ENCODE measurements at places on chromosomes 2 and 18. TPM values are rescaled to one million over a fixed set of nuclear protein-coding genes. Genes with fewer than 3 reads are reported as not detected.

TTN gene
- total RNA-seq = 4.7 TPM

GRCh38 chr2:54964271-54964670 lies 86.0 kb downstream of the RTN4 start:
- DNase-seq = no peak
- H3K4me3 ChIP-seq = no peak overlapping the region
- no peaks in the 10 kb centered on the region for H3K27me3 ChIP-seq
- H3K27ac ChIP-seq = no peak overlapping the region
- peaks cover 23% of the 10 kb centered on the region for H3K36me3 ChIP-seq

DNA sequence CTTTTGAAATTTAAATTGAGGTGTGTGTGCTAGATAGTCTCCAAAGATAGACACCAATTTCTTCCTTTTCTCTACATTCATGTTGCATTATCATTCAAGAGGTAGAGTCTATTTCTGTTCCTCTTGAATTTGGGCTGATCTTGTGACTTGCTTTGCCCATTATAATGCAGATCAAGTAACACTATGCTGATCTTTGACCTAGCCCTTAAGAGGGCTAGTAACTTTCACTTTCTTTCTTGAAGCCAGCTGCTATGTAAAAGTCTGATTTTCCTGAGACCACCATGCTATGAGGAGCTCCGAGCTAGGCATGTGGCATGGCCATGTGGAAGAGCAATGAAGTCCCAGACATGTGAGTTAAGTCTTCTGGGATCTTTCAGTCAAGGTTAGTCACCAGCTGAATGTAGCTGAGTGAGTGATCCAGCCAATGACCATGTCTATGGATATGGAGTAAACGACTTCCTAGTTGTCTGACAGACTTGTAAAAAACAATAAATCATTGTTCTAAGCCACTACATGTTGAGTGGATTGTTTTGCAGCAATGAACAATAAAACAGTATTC lies 189.4 kb upstream of the CWC22 start:
- H3K4me3 ChIP-seq = peak overlapping the region; percentile 29
- no peak for DNase-seq
- H3K27ac ChIP-seq = peak overlapping the region; percentile 94
- no peaks in the 10 kb centered on the region for H3K27me3 ChIP-seq
- H3K4me1 ChIP-seq = peaks cover 26% of the 10 kb centered on the region

TEX44 gene
- not detected for total RNA-seq

GRCh38 chr2:181046833-181047232 lies 66.4 kb downstream of the UBE2E3 start:
- no peak overlapping the region for H3K4me3 ChIP-seq
- H3K27me3 ChIP-seq = no peaks in the 10 kb centered on the region
- H3K4me1 ChIP-seq = no peaks in the 10 kb centered on the region

DNA sequence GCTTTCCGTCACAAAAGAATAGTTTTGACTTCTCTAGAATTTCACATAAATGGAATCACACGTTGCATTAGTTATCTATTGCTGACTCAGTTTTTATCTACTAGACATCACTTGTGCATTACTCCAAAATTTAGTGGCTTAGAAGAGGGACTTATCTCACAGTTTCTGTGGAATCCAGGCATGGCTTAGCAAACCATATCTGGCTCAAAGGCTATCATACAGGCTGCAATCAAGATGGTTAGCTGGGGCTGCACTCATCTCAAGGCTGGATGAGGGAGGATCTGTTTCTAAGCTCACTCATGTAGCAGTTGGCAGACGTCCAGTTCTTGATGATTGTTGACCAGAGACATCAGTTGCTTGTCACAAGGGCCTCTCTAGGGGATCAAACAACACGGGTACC lies 6.6 kb upstream of the DSC3 start:
- no peak overlapping the region for H3K4me3 ChIP-seq
- H3K36me3 ChIP-seq = peaks cover 13% of the 10 kb centered on the region
- peaks cover 17% of the 10 kb centered on the region for H3K27me3 ChIP-seq
- DNase-seq = no peak
- H3K4me1 ChIP-seq = no peaks in the 10 kb centered on the region
- no peak overlapping the region for H3K27ac ChIP-seq

- H3K4me3 ChIP-seq = no peak overlapping the region
- H3K36me3 ChIP-seq = peaks cover 28% of the 10 kb centered on the region
- H3K27ac ChIP-seq = no peak overlapping the region
- H3K27me3 ChIP-seq = no peaks in the 10 kb centered on the region
- peaks cover 11% of the 10 kb centered on the region for H3K4me1 ChIP-seq
Measured at GRCh38 chr18:49041435-49042245, 90.9 kb upstream of the SMAD7 start.

- no peak overlapping the region for H3K27ac ChIP-seq
- DNase-seq = no peak
- no peaks in the 10 kb centered on the region for H3K27me3 ChIP-seq
- no peaks in the 10 kb centered on the region for H3K36me3 ChIP-seq
- H3K4me3 ChIP-seq = no peak overlapping the region
- H3K4me1 ChIP-seq = peaks cover 10% of the 10 kb centered on the region
Measured at GRCh38 chr2:181138816-181139215, 158.4 kb downstream of the UBE2E3 start.

DNA sequence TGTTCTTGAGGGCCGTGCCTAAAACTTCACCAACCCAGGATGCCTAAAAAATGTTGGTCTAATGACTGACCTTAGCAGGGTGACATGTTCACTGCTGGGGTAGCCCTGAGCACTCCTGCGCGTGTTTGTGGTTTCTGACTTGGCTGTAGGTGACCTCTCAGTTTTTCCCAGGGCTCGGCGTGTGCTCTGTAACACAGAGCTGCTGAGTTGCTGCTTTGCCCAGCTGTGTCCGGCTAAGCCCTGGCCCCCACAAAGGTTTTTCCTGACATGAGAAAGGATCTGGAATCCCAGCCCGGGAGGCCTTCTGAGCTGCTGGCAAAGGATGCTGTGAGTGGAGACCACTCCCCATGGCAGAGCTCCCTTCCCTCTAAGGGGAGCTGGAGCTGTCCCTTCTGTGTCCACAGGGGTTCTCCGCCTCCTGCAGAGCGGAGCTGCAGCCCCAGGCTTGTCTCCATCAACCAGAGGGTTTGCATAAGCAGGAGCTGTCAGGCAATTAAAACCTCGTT lies 52.7 kb downstream of the CRIM1 start:
- H3K4me3 ChIP-seq = no peak overlapping the region
- H3K4me1 ChIP-seq = peaks cover 73% of the 10 kb centered on the region
- no peaks in the 10 kb centered on the region for H3K36me3 ChIP-seq
- no peaks in the 10 kb centered on the region for H3K27me3 ChIP-seq
- peak; percentile 64 for DNase-seq

GRCh38 chr2:45884126-45884525 lies 232.7 kb downstream of the PRKCE start:
- peaks cover 15% of the 10 kb centered on the region for H3K4me1 ChIP-seq
- no peak overlapping the region for H3K4me3 ChIP-seq
- no peak overlapping the region for H3K27ac ChIP-seq
- no peak for DNase-seq
- H3K27me3 ChIP-seq = no peaks in the 10 kb centered on the region

MAPK4 gene
- total RNA-seq = 3.3 TPM

DNA sequence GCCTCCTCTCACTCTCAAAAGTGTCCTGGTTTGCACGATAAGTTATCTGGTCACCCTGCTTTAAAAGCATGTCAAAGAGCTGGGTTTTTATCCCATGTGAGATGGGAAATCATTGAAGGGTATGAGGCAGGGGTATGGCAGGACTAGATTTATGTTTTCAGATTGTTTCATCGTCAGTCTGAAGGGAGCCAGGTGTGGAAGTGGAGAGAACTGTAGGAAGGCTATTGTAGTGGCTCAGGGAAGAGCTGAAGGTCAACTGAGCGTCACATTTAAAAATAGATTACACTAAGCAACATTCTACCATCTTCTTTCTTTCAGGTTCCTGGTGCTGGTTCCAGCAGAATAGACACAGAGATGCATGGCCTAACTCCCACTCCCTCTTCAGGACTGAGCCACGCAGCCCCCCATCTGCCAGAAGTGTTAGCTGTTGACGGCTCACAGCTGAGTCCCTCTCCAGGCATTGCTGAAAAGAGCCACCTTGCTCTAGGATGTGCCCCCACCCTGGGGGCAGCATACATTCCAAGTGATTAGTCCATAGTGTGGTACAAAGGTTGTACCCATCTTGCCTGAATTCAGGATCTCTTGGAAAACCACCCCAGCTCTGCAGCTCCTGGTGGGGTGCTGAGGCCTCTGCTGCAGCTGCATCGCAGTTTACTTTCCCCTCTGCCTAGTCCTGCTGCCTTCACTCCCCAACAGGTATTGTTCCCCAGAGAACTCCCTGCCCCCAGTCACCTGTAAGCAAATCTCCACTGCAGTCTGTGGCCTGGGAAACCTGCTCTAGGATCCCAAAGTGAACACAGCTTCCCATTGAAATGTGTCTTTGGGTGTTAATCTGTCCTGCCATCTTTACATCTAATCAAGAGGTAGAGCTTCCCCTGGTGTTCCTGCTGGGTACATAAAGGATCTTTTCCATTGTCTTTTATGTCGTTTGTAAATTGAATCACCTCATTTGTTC lies 79.5 kb upstream of the KLF7 start:
- no peak overlapping the region for H3K4me3 ChIP-seq
- H3K4me1 ChIP-seq = peaks cover 20% of the 10 kb centered on the region

DNA sequence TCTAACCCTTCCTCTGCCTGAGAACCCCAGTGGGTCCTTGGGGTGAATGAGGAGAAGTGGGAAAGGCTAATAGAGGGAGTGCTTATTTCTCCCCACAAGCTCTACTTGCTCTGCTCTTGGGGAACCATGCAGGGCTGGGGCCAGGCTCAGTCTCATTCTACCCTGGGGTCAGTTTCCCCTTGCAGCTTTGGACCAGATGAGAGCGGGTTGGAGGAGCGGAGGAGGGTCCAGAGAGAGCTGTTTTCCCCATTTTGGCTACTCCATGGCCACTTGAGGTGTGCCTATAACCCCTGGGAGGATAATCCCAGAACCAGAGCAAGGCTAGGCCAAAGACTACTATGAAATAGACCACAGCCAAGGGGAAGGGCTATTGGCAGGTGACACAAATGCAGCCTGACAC lies 29.6 kb downstream of the PLB1 start:
- no peaks in the 10 kb centered on the region for H3K36me3 ChIP-seq
- H3K27ac ChIP-seq = no peak overlapping the region
- peaks cover 6% of the 10 kb centered on the region for H3K4me1 ChIP-seq
- H3K4me3 ChIP-seq = no peak overlapping the region

KANSL1L gene
- 11.4 TPM for total RNA-seq

DNA sequence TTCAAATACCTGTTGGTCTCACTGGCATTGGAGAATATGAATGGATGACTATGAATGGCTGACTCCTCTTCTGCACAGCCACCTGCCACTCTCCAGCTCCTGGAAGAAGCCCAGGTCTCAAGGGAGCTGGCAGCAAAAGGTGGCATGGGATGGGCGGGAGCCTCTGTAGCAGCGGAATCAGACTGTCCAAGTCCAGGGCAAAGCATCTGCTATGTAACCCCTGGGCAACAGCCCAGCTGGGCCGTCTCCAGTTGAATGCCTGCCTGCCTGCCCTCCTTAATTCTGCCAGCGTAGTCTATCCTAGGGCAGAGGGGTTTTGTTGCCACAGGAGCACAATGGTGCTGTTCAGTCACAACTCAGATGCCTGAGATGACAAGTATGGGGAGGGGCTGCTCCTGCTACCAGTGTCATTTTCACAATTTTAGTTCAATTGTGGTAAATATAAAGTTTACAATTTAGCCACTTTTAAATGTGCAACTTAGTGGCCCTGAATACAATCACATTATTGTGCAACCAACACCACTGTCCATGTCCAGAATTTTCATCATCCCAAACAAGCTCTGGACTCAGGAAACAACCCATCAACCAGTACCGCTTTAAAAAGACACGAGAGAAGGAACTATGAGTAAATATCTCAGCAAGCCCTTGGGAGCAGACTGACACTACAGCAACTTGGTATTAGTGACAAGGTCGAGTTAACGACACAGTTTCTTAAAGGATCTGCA lies 115.2 kb downstream of the MYO5B start:
- H3K4me1 ChIP-seq = peaks cover 8% of the 10 kb centered on the region
- no peak for DNase-seq
- H3K36me3 ChIP-seq = no peaks in the 10 kb centered on the region
- no peak overlapping the region for H3K4me3 ChIP-seq

GRCh38 chr2:128385365-128385764 lies 66.7 kb upstream of the HS6ST1 start:
- 0 out of 2 replicates have a peak overlapping the region, but pooled peaks have one; percentile 57 for H3K27ac ChIP-seq
- DNase-seq = no peak
- H3K27me3 ChIP-seq = no peaks in the 10 kb centered on the region
- H3K36me3 ChIP-seq = no peaks in the 10 kb centered on the region
- peaks cover 32% of the 10 kb centered on the region for H3K4me1 ChIP-seq

DNA sequence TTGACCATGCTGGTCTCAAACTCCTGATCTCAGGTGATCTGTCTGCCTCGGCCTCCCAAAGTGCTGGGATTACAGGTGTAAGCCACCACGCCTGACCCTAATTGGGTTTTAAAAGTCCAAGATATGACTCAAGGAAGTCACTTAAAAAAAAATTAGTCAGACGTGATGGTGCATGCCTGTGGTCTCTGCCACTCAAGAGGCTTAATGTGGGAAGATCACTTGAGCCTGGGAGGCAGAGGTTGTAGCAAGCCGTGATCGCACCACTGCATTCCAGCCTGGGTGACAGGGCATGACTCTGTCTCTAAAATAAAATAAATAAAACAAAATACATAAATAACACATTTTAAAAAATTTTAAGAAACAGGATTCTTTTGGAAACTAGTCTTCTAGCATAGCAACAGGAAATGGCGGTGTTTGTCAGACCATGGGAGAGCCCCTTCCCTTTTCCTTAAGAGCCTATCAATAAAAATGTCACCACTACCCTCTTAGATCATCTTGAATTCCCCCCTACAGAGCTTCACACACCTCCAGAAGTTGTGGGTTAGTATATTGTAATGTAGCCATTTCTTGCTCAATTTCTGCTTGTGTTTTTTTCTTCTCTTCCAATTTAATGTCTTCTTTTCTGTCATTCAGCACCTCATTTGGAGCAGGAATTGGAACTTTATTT lies 20.1 kb downstream of the SFT2D3 start:
- H3K27me3 ChIP-seq = no peaks in the 10 kb centered on the region
- H3K4me1 ChIP-seq = peaks cover 2% of the 10 kb centered on the region
- H3K36me3 ChIP-seq = peaks cover 66% of the 10 kb centered on the region

DNA sequence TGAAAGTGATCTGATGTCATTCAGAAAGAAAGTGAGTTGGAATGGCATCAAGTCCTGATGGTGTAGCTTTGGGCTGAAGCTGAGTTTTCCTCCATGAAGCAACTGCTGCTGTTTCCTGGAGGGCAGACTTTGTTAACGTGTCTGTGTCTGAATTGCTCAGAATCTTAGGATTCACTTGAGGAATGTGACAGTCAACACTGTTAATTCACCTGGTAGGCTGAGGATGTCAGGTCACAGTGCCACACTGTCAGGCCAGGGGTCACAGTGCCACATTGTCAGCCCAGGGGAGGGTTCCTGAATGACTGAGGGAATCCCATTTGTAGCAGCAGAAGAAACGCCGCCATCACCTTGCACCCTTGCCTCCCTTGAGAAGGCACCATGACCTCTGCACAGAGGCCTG lies 39.4 kb downstream of the LYPD6B start:
- H3K27ac ChIP-seq = peak overlapping the region; percentile 86
- peaks cover 69% of the 10 kb centered on the region for H3K4me1 ChIP-seq
- no peaks in the 10 kb centered on the region for H3K36me3 ChIP-seq
- H3K4me3 ChIP-seq = no peak overlapping the region
- DNase-seq = no peak

- H3K36me3 ChIP-seq = no peaks in the 10 kb centered on the region
- H3K4me3 ChIP-seq = no peak overlapping the region
- no peaks in the 10 kb centered on the region for H3K27me3 ChIP-seq
- no peak overlapping the region for H3K27ac ChIP-seq
- no peak for DNase-seq
Measured at GRCh38 chr2:10346929-10347561, 44.3 kb downstream of the HPCAL1 start.

Measured in WTC11 (cell line).